Posterior cingulate gyrus (tissue), 11 donors: ENCODE measurements at places on chromosomes 2 and 18.

DNA sequence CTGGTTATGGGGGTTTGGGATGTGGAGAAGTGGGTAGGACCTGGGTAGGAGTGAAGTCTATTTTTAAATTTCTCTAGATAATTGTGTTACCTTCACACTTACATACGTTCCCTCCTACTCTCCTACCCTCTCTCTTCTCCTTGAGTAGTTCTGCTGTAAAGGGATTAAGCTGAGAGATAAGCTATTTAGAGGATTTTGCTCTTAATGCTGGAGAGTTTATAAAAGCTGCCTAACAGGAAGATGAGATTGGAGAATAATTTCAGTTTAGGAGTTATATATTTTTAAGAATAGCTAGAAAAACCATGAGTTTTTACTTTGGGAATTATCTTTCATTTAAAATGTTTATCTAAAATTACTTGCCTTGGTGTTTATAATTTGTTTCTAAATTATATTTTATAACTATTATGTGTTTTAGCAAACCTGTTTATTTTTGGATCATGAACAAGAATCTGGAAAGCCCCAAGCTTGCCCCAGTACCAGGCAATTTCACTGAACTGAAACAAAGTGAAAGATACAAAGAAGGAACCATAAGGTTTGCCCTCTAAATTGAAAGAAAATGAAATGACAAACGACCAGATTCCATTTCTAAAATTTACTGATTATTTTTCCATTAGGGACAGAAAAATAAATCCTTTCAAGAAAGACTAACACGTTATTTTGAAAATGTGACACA, 101.5 kb downstream of the ZNF532 start:
- no peak for DNase-seq

DNA sequence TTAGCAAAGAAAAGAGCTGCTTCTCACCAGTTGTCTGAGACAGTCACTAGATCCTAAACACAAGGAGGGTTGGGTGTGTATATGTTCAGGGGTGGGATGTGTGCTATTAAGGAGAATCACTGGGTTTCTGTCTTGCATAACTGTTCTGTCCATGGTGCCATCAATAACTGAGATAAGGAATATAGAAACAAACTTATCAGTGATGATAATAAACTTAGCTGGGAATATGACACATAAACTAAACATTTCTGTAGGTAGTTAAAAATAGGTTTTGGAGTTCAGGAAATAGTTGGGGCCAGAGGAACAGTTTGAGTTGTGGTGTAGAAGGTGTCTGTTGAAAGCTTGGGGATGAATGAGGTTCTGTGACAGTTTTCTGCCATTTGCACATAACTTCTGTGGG, 17.4 kb downstream of the NAPG start:
- DNase-seq, result no peak

DNA sequence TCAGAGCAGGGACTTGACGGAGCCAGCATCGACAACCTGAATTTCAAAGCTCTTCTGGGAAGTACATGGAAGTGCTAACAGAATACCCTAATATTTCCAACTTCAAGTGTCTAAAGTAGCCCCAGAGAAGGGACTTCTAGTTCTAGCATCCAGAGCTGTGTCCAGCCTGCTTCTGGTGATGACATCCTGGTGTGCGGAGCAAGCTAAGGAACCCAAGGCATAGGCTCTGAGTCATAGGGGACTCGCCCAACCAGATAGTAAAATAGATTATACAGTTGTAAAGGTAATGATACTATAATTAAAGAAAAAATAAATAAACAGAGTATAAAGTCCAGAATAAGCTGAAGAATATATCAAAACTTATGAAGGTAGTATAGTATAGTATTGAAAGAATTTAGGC, 108.1 kb upstream of the SERPINE2 start:
- no peak for DNase-seq

DNA sequence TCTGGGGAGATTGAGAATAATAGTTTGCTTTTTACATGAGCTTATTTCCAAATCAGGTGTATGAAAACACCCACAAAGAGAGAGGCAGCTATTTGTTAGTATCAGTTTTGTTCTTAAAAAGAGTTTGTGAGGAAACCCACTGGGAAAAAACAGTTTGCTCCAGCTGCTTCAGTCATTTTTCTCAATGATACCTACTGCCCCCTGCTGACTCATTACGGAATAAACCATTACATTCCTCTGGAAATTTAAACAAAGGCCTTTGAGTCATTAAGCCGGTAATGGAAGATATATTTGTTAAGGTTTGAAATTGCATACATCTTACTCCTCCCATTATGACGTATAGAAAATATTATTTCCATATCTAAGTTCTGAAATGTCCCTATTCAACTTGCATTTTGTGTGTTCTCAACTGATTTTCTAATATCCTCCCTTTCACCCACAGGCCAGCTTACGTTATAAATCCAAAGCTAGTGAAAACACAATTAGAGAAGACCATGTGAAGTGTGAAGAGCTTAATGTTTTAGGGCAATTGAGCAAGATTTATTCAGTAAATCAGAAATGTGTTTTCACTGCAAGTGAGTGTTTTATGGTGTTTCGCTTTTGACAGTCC, 761.6 kb downstream of the DSC3 start:
- DNase-seq, result no peak

GRCh38 chr18:41630232-41630886, 324.7 kb upstream of the PIK3C3 start:
- no peak for DNase-seq

GRCh38 chr2:24351627-24351938, 8.8 kb downstream of the ITSN2 start:
- DNase-seq, result no peak

DNA sequence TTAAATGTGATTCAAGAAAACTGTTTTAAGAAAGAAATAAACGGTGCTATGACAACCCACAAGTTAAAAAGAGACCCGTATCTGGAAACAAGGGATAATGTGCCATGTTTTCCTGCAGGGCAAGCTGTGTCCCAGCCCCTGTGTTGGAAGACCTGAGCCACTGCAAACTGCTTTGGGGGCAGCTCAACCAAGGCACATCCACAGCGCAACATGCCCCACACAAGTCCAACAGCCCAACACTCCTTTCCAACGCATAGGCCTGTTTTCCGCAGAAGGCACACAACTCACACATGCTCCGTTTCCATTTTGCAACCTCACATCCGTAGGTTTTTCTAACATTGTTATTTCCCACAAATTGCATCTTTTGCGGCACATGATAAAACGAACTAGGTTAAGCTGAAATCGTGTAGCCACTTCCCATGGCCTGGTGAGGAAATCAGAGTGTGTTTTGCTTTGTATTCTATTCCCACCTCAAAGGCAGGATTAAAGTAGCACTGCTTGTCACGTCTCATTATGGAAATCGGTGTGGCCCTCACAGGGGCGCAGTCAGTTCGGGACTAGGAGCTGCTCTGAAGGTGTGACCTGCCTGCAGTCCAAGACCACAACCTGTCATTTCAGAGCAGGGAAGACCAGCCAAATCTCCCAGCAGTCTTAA, 50.5 kb upstream of the ZNF516 start:
- no peak for DNase-seq

- peak; percentile 21 for DNase-seq
These were observed 1.6 kb downstream of the ASXL3 start for GRCh38 chr18:33579349-33580215.

- DNase-seq, result no peak
These were observed 1.2 kb upstream of the NPAS2 start for GRCh38 chr2:100818606-100819369.

GRCh38 chr2:176885661-176886060, 326.9 kb upstream of the HNRNPA3 start:
- DNase-seq, result no peak

- no peak for DNase-seq
These were observed 699.9 kb downstream of the DSC3 start for GRCh38 chr18:30342675-30343074.

DNA sequence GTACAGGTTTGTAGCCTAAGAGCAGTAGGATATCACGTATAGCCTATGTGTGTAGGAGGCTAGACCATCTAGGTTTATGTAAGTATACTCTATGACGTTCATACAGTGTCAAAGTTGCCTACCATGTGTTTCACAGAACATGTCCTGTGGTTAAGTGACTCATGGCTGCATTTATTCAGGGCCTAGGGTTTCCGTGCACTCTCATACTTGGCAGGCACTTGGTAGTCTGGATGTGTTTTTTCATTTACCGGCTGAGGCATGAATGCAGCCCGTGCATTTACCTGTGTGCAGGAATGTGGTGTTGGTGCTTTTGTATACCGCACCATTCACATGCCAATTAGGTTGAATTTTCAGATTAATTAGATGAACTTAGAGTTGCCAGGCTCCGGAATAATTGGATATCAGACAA, 43.4 kb downstream of the MYL12B start:
- no peak for DNase-seq

DNA sequence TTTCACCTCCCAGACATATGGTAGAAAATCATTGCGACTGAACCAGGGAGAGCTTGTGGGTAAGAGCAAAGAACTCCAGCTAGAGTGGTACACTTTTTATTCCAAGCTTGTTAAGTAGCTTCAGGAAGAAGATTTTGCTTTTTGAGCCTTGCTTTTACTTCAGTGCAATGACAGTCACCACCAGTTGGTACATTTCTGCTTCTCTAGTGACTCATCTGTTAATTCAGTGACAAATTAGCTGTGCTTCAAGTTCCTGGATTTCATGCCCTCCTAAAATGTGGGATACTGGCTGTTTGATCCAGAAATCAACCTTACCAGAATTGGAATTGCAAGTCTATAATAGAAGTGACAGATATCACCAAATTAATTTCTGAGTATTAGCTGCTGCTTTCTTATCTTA, 117.6 kb upstream of the TTN start:
- DNase-seq, result no peak
